AG04450 (cell line): ENCODE measurements at places on chromosomes 3 and 15.

- no peak for DNase-seq
These were observed 64.3 kb upstream of the GATM start for GRCh38 chr15:45442507-45443135.

- DNase-seq = peak; percentile 72
These were observed 33.5 kb downstream of the CLDN18 start for GRCh38 chr3:138043266-138044029.

DNA sequence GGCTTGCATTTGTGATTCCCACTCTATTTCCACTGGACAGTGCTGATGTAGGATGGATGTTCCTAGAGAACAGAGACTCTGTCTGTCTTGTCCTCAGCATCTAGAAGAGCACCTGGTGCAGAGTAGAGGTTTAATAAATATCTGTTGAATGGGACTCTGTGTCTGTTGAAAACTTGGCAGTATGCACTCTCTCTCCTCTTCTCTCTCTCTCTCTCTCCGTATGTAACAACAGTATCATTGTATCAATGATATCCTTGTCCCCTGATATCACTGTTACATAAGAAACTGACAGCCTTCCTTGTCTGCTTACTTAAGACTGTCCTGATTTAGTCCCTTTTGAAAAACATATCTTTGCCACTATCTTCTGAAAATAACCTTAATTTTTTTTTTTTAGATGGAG lies 24.3 kb upstream of the MGLL start:
- no peak for DNase-seq

DNA sequence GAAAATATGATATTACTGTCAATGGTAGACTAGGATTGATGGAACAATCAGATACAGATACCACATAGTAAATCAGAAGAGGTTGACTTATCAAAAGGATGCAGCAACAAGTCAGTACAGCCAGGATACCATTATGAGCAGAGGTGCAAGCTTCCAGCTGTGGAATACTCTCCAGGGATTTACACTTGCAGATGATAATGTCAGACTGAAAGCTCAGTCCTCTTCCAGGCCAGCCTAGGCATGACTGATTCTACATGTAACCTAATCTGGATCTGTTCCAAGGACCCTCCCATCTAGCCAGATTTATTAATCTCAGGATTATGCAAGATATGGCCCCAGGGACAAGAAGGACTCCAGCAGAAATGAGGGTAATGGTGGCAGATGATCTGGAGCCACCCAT lies 8.2 kb downstream of the FILIP1L start:
- DNase-seq = no peak

DNA sequence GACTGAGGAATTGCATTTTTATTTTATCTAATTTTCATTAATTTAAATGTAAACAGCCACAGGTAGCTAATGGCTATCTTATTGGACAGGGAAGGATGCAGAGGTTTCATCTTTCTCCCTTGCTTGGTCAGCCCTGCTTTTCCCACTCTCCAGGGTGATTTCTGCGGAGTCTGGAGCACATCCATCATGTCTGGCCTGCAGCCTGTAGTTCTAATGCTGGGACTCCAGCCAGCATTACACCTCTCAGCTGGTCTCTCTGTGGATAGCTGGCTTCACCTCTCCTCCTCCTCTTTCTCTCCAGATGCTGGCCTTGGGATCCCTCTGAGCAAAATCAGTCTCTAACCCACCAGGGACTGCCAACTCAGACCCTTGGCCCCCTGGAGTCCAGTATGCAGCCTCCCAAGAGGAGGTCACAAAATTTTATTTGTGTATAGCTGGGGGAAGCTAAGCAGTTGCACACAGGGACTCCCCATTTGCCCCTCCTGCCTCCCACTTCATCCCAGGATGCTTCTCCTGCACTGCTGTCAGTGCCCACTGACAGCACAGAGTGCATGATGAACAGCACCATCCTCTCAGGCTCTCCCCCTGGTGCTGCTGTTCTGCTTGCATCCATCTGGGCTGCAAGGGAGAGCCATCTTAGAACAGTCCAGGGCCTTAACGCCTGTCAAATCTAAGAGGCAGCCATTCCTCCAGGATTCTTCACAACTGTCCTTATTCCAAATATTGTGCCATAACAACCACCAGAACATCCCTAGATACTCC lies 1.7 kb downstream of the BFSP2 start:
- DNase-seq = peak; percentile 43

GRCh38 chr15:51917493-51917892 lies 54.1 kb downstream of the LEO1 start:
- DNase-seq = no peak

DNA sequence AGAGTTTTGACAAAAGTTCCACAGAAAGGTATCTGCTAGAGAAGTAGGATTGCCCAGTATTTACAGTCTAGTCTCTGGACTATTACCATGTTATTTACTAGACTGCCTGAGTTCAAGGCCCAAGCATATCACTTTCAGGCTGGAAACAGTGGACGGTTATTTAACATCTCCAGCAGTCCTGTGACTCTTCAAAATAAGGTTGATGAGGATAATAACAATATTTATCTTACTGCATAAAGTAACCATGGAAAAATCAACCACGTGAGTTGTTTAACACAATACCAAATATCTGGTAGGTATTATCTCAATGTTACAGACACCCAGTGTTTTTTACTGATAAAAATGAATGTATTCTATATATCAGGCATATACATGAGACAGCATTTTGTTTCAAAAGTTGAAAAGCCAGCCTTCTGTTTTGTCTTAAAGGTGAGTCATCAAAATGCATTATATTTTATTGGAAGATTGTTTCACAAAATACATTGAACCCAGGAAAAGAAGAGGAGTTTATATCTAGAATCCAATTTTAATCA lies 535.8 kb downstream of the TBL1XR1 start:
- DNase-seq = no peak

DNA sequence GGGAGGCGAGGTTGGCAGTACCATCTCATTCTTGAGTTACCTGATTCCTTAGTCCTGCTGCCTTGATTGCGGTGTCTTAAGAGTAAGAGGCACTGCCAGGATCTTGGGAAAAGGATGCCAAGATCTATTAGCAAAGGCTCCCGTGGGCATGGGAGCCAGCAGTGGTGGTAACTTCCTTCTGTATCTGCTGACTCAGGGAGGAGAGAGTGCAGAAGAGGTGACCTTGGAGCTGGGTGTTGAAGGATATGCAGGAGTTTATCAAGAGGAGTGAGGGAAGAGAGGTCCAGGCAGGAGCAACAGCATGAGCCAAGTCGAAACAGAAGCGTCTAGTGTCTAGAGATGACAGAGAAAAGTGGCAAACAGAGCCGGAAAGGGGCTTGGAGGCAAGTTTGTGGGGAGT lies 4.5 kb downstream of the MESP2 start:
- DNase-seq = no peak

GRCh38 chr3:9781978-9782603 lies 10.2 kb downstream of the TADA3 start:
- DNase-seq = no peak

- DNase-seq = no peak
These were observed 22.8 kb upstream of the MAP4 start for GRCh38 chr3:48038971-48039481.

DNA sequence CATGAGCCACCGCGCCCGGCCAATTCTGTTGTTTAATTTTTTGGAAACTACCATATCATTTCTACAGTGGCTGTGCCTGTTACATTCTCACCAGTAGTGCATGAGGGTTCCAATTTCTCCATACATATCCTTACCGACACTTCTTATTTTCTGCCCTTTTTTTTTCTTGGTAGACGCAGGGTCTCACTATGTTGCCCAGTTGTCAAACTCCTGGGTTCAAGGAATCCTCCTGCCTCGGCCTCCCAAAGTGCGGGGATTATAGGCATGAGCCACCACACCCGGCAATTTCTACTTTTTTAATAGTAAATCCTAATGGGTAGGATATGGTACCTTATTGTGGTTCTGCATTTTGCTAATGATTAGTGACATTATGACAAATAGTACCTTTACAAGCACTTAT lies 9.6 kb downstream of the AMIGO3 start:
- DNase-seq = no peak

- no peak for DNase-seq
These were observed 33.6 kb downstream of the EAF1 start for GRCh38 chr3:15460891-15461531.

DNA sequence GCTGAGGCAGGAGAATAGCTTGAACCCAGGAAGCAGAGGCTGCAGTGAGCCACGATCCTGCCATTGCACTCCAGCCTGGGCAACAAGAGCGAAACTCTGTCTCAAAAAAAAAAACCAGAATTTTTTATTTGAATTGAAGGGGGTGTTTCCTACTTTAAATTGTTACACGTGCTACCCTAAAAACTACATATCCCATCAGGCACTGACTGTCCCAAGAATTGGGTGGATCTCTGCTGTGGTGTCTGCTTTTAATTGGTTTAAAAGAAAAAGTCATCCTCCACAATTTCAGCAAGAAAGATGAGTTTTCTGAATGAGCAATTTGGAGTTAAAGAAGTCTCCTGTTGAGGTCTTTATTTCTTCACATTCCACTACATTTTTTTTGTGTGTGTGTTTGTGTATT lies 2.1 kb downstream of the PDIA3 start:
- DNase-seq = no peak

DNA sequence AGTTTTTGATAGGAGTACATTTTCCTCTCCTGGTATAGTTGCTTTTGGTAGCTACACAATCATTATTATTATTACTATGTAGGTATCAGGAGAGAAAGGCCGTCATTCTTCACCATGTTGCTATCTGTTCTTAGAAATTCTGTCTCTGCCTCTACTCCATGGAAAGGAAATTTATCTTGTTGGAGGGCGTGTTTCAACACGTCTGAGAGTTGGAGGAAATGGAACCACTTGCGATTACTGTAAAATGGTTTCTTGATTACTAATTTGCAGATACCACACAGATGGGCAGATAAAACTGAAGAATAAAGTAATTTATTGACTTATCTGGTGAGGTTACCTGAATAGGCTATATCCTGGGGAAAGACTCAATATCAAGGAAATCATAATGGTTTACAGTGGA lies 488.4 kb downstream of the NR2F2 start:
- no peak for DNase-seq

DNA sequence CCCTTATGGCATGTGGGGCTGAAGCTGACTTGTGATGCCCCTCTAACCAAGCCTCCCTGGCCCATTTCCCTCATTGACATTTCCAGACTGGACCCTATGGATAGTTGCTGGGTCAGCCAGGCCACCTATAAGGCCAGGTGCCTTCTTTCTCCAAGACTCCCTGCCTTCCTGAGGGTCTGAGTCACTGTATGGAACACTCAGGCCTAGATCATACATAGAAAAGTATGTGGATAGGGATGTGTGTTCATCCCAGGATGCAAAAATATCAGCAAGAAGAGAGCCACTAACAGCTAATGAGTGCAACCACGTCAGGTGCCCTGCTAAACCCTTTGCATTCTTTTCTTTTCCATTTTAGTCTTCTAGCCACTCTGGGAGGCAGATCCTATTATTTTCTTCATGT lies 168.4 kb upstream of the WNT5A start:
- DNase-seq = no peak

DNA sequence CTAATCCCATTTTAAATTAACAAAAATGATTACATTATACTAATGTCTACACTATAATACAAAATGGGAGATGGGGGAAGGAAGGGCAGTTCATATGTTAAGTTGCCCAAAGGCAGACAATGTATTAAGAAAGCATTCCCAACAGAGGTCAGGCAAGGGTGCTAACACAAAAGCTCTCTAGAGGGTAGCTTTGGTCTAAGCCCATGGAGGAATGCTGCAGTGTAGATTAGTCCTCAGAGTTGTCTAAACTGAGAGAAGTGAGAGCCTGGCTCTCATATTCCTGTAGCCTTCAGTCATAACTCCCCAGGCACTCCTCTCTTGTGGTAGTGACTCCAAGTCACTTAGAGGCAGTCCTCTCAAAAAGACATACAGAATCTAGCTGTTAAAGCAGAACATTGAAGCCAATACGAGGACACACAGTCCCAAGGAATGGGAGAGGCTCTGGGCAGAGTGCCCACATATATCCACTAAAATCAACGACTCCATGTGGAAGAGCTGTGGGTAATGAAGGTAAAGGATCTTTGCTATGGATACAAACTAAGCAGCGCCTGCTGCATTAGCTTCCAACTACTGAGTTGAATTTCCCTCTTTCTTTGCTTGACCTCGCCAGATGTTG lies 14.5 kb downstream of the NEK10 start:
- no peak for DNase-seq

GRCh38 chr3:16452261-16452660 lies 61.2 kb downstream of the RFTN1 start:
- DNase-seq = no peak

GRCh38 chr15:88071141-88071540 lies 185.4 kb downstream of the NTRK3 start:
- DNase-seq = no peak

GRCh38 chr3:103341078-103341606 lies 906.3 kb downstream of the ZPLD1 start:
- DNase-seq = no peak

DNA sequence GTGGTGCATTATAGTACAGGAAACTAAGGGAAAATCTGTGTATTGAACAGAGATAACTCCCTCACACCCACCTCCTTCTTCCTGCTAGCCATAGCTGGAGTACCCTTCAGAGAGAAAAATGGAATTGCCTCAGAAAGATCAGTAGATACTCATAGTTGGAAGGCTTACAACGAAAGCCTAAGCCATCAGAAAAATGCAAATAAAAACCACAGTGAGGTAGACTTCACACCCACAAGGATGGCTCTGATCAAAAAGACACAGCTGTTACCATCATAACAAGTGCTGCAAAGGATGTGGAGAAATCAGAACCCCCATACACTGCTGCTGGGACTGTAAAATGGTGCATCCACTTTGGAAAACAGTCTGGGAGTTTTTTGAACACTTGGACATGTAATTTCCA lies 7.4 kb upstream of the DLG1 start:
- DNase-seq = peak; percentile 84

DNA sequence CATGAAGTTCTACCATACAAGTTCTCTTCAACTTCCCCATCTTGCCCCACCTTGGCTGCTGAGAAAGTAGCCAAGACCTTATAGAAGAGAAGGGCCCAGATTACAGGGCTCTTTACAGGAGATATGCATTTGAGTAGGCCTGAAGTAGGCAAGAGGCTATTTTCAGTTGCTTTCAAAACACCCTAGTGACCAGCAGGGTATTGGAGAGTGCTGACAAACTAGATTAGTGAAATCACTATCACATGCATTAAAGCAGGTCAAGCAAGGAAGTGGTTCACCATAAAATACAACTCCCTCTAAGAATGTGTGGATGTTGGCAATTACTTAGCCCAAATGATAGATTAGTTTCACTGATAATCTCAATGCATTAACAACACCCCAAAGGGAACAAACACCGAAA lies 2.7 kb upstream of the LZTFL1 start:
- no peak for DNase-seq

DNA sequence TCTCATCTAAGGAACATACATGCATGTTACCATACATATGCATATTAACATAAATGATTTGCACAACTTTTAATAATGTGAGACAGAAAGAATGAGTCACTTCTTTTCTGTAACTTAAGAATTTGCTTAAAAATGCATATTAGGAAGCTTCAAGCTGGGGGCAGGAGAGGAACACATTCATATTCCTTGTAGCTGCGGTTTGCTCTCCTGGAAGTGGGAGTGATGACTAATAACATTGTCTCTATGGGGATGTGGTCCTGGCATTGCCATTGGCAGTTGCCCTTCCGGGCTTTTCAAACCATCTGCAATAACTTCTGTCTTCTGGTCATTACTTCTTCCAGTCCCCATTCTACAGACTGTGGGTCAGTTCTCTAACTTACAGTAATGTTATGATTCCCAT lies 15.6 kb downstream of the CHST2 start:
- peak; percentile 79 for DNase-seq
